Naive thymus-derived CD4-positive, alpha-beta T cell (primary cell): ENCODE measurements at places on chromosomes 2 and 18. TPM values are rescaled to one million over a fixed set of nuclear protein-coding genes. Genes with fewer than 3 reads are reported as not detected.

ZNF516 gene
- 3.5 TPM for polyA plus RNA-seq

TEKT4 gene
- not detected for polyA plus RNA-seq

IHH gene
- not detected for polyA plus RNA-seq

KLHL30 gene
- polyA plus RNA-seq, result not detected

RNF125 gene
- 20.9 TPM for polyA plus RNA-seq
